ENCODE measurements at places on chromosomes 4 and X.

- no peak for DNase-seq
These were observed at the start of gene TRIM60 for GRCh38 chr4:165031436-165032211. Gene TRIM60 (plus strand): TSS chr4:165031999. CDS start chr4:165040073, 8,074 bp downstream.

- no peak for DNase-seq
These were observed 4.2 kb upstream of the ZNF157 start for GRCh38 chrX:47366041-47366722.

DNA sequence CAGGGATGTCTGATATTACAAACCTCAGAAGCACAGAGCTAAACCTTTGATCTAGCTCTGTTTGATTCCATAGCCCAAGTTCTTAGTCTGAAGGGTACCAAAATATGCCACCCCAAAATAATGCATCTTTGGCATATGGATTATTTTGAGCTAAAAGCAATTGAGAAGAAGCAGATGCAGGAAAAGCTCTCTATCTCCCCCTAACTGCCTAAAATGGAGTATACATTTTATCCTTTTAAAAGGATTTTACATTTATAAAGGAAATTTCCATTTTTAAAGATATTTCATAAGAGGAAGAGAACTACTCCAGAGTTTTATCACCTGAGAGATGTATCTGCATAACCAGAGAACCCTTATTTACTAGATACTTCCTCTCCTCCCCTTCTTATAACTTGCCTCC is 158.7 kb downstream of the ZNF674 start:
- no peak for DNase-seq

- no peak for DNase-seq
These were observed 11.4 kb downstream of the TRPC5 start for GRCh38 chrX:112071132-112071531.

DNA sequence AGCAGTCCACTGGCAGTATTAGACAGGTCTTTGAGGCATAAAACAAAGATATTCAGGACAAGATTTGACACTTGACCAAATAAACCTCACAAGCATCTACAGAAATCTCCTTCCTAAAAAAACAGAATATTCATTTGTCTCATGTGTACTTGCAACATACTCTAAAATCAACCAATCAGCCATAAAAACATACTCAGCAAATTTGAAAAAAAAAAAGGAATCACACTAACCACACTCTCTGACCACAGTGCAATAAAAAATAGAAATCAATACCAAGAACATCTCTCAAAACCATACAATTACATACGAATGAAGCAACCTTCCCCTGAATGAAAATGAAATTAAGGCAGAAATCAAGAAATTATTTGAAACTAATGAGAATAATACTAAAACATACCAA is 591.3 kb downstream of the FAM133A start:
- no peak for DNase-seq

DNA sequence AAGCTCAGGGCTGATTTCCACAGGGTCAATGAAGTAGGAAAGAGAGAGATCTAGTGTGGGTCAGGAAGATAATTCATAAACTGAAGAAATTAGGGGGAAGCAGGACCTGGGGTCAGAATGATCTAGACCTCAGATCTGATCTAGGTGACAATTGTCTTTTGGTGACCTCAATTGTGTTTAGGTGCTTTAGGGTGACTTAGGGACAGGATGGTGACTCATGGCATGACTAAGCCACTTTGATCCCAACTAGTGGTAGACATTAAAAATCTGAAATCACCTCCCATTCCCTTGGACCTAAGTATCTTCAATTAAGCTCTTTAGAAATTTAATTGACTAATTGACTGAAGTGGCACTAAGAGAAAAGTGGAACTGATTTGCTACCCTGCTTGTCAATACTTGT is 36.7 kb upstream of the GRXCR1 start:
- DNase-seq, result no peak

DNA sequence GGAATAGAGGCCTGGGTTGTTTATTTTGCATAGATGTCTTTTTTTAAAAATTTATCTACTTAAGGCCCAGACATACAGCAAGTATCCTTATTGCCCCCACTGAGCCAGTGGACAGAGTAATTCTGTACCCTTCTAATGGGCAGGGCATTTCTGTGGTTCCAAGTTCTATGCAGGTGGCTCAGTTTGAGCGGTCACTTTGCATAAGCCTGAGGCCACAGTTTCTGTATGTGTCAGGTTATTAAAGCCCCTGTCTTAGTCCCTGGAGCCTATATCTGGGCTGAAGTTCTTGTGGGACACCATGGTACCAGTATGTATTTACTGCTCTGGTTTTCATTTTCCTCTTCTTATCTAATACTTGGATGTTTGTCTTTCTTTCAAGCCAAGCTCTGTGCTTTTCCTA is 168.8 kb downstream of the MID1IP1 start:
- no peak for DNase-seq

- no peak for DNase-seq
These were observed 1155.5 kb upstream of the PABPC4L start for GRCh38 chr4:135357091-135357490.

DNA sequence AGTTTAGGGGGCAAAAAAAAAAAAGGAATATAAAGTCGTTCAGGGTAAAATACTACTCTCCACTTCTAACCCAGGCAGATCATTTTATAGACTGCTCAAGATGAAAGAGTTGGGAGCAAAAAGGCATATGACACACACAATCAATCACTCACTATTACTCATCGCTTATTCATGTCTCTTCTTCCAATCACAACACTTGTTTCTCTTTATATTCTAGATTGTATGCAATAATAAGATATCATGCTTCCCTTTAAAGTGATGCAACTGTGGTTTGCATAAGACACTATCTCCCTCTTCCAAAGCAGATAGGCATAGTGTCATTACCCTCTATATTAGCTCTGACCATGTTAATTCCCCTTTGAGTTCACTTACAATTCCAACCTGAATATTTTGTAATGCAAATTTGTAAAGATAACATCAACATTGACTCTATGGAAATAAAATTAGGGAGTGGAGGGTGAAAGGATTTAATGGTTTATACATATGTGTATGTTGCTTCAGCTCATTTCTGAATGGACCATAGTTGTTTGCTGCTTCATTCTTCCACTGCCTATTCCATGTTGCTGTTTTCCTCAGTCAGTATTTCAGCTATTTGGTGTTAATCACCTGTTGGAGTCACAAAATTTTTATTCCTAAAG is 154.9 kb upstream of the EPHA5 start:
- peak; percentile 14 for DNase-seq

DNA sequence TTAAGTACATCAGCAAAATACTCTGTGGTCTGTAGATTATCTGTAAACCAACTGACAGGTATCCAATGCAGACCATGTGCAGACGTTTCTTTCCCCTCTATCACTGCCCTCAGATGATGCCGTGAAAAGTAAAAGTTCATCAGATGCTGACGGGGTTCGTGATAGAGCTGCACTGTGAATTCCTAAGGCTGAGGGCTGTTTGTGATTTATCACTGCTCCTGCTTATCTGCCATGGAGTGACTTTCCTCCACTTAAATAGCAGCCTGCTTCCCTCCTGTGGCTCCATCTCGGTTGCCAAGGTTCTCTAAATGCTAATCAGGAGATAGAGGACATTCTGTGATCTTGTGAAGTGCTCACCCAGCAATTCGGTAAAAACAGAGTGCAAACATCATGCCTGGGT is 89.3 kb upstream of the SRD5A3 start:
- no peak for DNase-seq

GRCh38 chrX:110277609-110278008 is 40.3 kb downstream of the AMMECR1 start:
- no peak for DNase-seq

GRCh38 chr4:89755220-89755619 is 81.7 kb downstream of the SNCA start:
- no peak for DNase-seq

DNA sequence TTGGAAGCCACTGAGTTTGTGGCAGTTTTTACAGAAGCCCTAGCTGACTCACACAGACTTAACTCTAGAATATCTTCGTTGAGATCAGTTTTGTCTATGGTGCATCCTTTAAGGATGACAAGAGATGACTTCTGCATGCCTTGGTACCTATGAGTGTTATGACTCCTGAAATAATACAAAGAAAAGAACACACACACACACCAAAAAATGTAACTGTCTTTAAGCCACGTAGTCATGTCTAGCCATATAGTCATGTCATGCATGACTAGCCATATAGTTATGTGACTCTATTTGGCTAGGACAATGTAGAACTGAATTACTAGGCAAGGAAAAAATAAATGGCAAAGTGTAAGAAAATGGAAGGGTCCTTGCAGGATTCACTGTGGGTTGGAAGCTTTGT is 447.8 kb downstream of the NLGN4X start:
- no peak for DNase-seq

GRCh38 chr4:56080384-56080783 is 131.6 kb downstream of the CEP135 start:
- DNase-seq, result no peak

DNA sequence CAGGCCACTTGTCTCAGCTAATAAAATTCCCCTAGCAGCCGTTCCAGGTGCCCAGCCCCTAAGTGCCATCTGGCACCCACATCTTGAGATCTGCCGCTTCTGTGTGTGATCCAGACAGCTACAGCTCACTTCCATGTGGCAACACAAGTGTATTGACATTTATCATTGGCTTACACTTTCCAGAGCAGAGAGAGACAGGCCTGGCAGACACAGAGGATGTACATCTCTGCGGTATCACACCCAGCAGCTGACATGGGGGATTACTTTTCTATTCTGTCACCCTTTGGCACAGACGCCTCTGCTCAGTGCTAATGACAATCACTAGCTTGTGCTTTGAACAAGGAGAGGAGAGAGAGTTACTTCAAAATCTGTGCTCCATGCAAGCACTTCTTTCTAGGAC is 195.9 kb downstream of the KDR start:
- no peak for DNase-seq

GRCh38 chr4:2450394-2451035 is 18.4 kb upstream of the RNF4 start:
- no peak for DNase-seq

- peak; percentile 36 for DNase-seq
These were observed 38.6 kb upstream of the AADAT start for GRCh38 chr4:170128219-170128804.

DNA sequence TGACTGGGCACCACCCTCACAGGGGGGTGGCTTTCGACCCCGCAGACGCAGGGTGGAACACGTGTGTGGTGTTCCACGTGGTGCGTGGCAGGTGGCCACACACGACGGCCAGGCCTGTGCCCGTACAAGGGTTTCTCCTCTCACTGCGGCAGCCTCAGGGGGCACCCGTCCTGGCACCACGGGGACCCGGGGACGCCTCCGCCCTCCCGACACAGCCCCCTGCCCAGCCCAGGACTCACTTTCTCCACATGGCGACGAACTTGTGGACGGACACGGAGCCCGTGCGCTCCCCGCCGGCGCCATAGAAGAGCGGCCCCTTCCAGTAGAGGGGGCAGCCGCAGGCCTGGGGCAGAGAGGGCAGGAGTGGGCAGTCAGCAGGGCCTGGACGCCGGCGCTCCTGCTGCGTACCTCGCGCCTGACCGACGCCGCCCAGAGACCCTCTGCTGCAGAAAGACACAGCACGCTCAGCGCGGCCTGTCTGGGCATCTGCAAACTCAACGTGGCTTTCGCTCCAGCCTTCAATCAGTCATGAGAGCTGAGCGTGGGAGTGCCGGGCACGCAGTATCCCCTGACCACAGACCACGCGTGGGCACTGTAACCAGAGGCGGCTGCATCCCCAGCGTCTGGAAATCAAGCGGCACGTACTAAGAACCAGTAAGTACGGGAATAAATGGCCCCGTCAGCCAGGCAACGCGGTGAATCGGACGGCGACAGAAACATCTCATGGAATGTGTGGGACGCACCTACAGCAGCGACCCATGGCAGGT is 28.9 kb upstream of the GTPBP6 start:
- DNase-seq, result no peak

DNA sequence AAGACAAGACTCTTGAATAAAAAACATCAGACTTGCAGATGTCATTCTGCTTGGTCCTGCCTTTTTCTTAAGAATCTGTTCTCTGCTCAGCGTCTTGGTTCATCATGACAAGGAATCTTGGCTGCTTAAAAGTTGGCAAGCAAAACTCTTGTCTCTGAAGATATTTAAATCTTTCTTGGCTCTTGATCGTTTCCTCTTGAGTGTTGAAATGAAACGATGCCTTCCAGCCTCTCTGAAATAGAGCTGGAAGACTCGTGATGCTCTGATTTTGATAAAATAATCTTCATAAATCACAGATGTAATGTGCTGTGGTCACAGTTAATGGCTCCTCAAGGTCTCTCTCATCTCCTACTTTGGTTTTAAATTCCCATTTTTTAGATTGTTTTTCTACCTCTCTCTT is 39.9 kb upstream of the TMEM192 start:
- DNase-seq, result no peak

DNA sequence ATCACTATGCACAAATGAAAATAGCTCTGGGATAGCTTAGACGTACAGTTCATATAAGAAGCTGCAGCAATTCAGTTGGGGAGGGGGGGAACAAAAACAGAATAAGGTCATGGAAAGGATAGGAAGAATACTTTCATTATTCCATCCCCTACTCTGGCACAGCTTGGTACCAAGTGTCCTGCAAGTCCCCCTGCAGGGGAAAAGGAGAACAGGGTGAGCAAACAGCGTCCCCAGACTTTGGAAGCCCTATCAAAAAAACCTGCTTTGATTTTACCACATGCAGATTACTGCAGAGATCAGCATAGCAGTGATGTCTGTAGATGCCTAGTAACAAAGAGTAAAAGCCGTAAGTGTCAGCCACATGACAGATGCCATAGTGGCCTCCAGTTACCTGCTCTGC is 209.4 kb upstream of the NEIL3 start:
- DNase-seq, result no peak

- no peak for DNase-seq
These were observed 42.4 kb downstream of the CLCN4 start for GRCh38 chrX:10199212-10199611.

GRCh38 chr4:84336964-84337705 is 162.0 kb downstream of the NKX6-1 start:
- no peak for DNase-seq

DNA sequence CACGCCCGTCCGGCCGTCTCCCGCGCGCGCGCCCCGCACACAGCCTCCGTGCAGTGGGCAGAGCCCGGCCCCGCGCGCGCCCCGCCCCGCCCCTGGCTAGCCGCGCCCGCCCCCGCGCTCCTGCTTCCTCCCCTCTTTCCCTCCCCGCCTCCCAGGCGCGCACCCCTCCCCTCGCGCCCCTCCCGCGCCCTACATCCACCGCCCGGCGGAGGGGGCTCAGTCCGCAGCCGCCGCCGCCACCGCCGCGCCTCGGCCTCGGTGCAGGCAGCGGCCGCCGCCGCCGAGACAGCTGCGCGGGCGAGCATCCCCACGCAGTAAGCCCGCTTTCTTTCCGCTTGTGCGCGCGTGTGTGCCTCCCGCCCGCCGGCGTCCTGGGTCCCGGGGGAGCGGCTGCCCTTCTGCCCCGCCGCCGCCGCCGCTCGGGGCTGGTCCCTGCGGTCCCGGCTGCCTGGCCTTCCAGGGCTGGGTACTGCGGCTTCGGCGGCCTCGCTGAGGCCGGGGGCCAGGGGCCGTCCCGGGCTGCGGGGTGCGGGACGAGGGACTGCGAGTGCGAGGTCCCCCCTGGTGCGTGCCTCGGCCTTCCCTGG is at the start of gene FHL1:
FHL1 (plus strand) TSS at position 219 of the 587 bp plus-strand sequence.
- no peak for DNase-seq
